ENCODE measurements at places on chromosomes 13 and 19.

DNA sequence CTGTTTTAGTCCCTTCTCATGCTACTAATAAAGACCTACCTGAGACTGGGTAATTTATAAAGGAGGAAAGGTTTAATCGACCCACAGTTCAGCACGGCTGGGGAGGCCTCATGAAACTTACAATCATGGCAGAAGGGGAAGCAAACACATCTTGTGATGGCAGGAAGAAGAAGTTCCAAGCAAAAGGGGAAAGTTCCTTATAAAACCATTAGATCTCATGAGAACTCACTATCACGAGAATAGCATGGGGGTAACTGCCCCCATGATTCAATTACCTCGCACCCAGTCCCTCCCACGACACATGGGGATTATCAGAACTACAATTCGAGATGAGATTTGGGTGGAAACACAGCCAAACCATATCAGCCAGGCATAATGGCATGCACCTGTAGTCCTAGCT is 13.0 kb upstream of the STRN4 start:
- no peak for DNase-seq

DNA sequence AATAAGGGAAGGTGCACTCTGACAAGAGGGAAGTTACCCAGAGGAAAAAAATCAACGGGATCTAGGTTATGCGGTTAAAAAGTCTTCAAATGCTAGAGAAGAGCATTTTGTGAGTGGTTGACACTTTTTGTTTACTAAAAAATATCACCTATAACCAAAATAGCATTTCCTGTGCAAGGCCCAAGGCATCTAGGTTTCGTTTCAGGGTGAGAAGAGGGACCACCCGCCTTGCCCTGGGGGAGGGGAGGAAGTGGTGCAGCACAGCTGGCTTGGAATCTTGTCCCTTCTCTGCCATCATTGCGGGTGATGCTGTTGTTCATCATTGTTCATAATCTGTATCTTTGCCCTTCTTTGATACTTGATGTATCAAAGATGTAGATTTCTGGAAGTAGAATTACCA is 80.6 kb downstream of the NUFIP1 start:
- no peak for DNase-seq

- DNase-seq: no peak
Observed at GRCh38 chr13:98828614-98829013, 76.1 kb upstream of the SLC15A1 start.

DNA sequence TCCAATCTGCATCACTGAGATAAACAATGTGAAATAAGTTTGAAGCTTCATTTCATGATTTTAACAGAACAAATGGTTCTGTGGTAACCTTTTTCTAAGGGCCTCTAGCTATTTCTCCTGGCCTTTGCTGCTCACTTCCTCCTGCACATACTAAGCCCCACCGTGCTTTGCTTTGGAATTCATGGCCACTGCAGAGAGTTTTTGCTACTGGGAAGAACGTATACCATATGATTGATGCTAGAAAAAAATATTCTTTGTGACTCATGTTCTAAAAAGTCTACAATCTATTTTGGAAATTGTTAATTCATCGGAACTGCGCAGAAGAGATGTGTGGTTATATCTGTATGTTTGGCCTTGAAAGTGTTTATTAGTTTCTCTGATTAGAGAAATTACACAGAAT is 747.3 kb downstream of the PCDH9 start:
- DNase-seq: no peak

GRCh38 chr13:72523049-72523448 is 204.4 kb downstream of the MZT1 start:
- no peak for DNase-seq

- no peak for DNase-seq
Observed at GRCh38 chr13:76289558-76289957, 596.6 kb downstream of the KCTD12 start.

GRCh38 chr13:27968316-27969081 is 616 bp downstream of the CDX2 start:
- no peak for DNase-seq

GRCh38 chr13:113083402-113084061 is 22.1 kb upstream of the F7 start:
- peak; percentile 42 for DNase-seq

DNA sequence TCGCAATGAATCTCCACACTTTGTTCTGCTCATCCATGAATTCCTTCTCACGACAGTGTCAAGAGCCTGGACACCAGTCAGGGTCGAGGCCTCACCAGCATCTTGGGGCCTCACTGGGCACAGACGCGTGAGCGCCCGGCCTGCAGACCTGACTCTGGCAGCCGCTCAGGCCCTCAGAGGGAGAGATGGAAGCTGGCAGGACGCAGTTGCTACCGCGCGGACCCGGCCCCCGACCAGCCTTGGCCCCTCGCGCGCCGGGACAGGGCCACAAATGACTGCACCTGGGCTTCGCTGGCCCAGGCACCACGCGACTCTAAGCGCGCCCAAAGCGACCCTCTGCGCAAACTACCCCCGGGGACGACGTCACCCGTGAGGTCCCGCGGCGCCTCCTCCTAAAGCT is 937 bp upstream of the USP29 start:
- no peak for DNase-seq

GRCh38 chr19:49165111-49165750 is 7.6 kb downstream of the TRPM4 start:
- no peak for DNase-seq

DNA sequence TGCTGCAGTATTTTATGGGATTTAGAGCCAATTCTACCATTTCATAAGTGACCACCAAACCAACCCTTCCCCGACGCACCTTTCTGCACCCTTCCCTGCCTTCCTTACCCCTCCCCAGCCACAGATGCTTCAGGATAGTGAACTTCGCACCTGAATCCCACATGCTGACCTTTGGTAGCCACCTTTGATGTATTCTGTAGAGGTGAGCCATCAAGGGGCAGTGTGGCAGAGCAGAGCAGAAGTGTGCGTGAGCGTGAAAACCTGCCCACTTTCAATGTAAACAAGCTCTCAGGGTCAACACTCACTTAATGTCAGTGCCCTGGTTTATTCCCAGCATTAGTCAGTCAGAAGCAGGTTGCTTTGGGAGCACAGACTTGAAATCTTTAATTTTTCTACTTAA is 107.7 kb downstream of the FRY start:
- no peak for DNase-seq

DNA sequence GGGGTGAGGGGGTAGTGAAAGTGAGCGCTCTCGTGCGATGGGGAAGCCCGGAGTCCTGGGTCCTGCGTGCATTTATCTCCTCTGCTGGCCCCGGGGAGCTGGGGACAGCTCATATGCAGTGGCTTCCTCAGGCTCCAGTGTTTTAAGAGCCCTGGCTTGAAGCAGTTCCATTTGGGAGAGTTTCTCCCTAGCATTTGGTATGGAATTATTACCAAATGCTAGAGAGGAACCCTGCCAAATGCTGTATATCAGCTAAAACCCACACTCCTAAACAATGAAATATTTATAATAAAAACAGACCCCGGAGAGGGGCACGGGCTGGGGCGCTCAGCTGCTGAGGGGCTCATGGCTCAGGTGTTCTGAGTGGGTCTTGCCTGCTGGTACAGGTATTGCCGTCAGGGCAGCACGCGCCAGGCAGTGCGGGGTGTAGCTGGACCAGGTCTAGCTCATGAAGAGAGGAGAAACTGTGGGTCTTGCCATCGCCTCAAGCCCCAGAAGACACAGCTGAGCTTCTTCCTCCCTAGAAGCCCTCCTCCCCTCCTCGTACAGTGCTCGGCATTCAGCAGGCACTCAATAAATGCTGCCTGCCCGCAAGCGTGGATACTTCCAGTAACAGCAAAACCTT is 163.6 kb upstream of the ZNF536 start:
- DNase-seq: no peak

- no peak for DNase-seq
Observed at GRCh38 chr19:55652311-55653128, 2.3 kb upstream of the U2AF2 start.

- peak; percentile 79 for DNase-seq
Observed at GRCh38 chr13:98022210-98022609, 68.7 kb downstream of the IPO5 start.

DNA sequence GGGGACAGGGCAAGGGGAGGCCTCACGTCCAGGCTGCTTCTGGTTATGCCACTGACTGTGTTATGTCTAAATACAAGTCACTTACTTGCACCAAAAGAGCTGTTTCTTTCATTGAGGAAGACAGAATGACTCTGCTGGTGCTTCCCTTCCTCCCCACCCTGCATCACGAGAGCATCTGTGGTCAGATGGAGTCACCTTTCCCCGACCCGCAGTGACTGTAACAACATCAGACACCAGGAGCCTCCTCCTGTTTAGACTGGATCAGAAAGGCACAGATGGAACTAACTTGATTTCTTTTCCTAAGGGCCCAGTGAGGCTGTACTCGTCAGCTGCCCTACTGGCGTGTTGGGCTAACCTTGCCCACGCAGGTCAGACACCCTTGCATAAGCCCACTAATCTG is 90.3 kb upstream of the ZNF536 start:
- DNase-seq: no peak

DNA sequence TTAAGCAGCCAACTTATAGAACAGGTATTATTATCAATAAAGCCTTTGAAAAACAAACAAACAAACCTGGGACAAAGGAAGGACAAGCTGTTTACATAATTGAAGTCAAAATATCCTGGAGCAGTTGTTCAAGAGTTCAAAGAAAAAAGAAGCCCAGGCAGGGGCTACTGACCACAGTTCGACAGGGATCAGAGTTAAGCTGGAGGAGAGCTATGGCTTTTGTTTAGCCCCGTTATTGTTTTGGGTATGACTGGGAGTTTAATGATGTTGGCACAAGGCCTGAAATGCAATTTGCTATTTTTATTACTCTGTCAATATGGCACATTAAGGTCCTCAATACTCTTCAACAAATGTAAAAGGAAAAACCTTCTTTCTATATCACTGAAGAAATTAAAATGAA is 624.4 kb upstream of the KLHL1 start:
- DNase-seq: no peak

- DNase-seq: no peak
Observed at GRCh38 chr13:65789815-65790214, 1440.3 kb downstream of the PCDH9 start.

- DNase-seq: peak; percentile 8
Observed at GRCh38 chr13:46659413-46660065, 106.6 kb downstream of the LRCH1 start.

GRCh38 chr19:1104311-1105007 is 665 bp downstream of the GPX4 start:
- DNase-seq: peak; percentile 68

GRCh38 chr13:23477101-23477500 is 43.6 kb upstream of the SACS start:
- DNase-seq: no peak

GRCh38 chr13:54636231-54636630 is 1607.6 kb downstream of the OLFM4 start:
- no peak for DNase-seq

DNA sequence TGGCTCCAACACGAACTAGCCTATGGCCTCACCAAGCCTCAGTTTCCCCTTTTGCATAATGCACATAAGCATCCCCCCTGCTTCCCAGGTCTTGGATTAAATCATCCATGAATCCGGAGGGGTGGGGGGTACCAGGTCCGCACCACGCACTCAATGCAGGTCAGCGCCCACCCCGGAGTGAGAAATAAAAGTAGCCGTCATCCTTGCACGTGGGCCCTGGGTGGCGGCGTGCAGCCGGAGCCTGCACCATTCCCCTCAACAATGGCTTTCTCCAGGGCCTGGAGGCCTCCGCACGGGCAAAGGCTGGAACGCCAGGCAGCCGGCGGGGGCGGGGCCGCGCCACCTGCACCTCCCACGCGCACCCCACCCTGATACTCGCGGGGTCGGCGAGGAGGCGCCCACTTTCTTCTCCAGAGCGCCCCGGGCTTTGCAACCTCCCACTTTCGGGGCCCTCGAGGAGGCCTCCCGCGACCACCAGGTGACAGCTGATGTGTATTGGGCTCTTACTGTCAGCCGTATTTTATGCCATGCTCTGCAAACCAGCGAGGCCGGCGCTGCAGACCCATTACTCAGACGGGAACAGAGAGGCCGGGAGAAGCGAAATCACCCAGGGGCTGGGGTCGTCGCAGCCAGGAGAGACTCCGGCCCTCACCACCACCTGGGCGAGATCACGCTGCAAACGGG is 767 bp upstream of the GADD45B start:
- DNase-seq: peak; percentile 82

GRCh38 chr19:6252066-6252465 is 27.7 kb downstream of the MLLT1 start:
- DNase-seq: no peak

GRCh38 chr13:32391101-32391619 is 36.8 kb downstream of the N4BP2L1 start:
- DNase-seq: peak; percentile 5

GRCh38 chr13:43567608-43568007 is 219.2 kb downstream of the ENOX1 start:
- DNase-seq: peak; percentile 27

DNA sequence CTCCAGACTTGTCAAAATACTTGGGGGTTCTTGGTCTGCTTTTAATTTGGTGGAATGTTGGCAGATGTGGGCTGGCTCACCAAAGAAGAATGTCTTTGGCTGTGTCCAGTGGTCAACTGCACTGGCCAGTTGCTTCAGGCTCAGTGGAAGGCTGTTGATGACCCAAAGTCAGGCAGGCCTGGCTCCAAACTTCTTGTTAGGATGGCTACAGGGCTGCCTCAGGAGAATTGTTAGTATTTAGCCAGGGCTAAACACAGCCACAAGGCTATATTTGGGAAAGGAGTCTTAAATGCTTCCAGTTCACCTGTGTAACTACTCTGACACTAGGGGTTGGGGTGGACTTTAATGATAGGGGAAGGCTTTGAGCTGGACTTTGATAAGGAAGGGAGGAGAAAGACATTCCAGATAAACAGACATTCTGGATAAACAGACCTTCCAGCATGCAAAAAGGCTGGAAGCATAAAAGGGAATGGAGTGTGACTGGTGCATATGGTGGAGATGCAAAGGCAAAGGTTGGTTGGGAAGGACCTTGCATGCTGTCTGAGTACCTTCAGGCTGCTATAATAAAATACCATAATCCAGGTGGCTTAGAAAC is 116.8 kb downstream of the FOXO1 start:
- peak; percentile 65 for DNase-seq

GRCh38 chr13:47129461-47129860 is 232.6 kb upstream of the HTR2A start:
- no peak for DNase-seq

- DNase-seq: no peak
Observed at GRCh38 chr13:87981416-87981815, 310.2 kb downstream of the SLITRK5 start.
